ENCODE measurements at places on chromosomes 12 and 14. TPM values are rescaled to one million over a fixed set of nuclear protein-coding genes. Genes with fewer than 3 reads are reported as not detected.

DNA sequence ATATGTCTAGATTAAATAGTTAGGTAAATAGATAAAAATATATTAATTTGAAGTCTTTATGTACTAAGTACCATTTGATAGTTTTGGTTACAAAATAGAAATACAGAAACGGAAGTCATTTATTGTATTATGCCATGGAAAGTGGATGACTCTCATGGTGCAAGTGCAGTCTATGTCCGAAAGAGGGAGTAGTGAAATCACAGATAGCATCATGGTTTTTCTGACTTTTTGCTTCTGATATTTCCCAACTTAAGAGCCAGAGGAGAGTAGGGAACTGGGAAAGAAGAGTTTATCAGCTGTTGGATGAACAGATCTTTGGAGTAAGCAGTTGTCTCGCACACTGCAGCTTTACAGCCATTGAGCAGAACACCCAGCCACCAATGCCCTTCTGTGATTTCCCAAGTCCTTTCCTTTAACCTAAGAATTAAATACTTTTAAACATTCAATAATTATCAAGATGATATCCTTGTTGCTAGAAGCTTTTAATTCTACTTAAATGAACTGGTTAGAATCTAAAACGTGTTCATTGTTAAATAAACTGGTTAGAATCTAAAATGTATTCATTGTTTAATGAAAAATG lies 18.4 kb upstream of the SRGAP1 start:
- no peaks in the 10 kb centered on the region for H3K36me3 ChIP-seq
- H3K4me1 ChIP-seq = no peaks in the 10 kb centered on the region
- no peak overlapping the region for H3K4me3 ChIP-seq
- H3K27ac ChIP-seq = no peak overlapping the region
- H3K27me3 ChIP-seq = no peaks in the 10 kb centered on the region

Gene SLC25A47
- total RNA-seq = not detected

Gene PZP
- 0.59 TPM for total RNA-seq

GRCh38 chr12:47850153-47851084 lies 30.7 kb upstream of the HDAC7 start:
- no peak overlapping the region for H3K4me3 ChIP-seq
- no peaks in the 10 kb centered on the region for H3K36me3 ChIP-seq
- no peak overlapping the region for H3K27ac ChIP-seq
- H3K4me1 ChIP-seq = no peaks in the 10 kb centered on the region
- DNase-seq = no peak
- H3K27me3 ChIP-seq = no peaks in the 10 kb centered on the region

DNA sequence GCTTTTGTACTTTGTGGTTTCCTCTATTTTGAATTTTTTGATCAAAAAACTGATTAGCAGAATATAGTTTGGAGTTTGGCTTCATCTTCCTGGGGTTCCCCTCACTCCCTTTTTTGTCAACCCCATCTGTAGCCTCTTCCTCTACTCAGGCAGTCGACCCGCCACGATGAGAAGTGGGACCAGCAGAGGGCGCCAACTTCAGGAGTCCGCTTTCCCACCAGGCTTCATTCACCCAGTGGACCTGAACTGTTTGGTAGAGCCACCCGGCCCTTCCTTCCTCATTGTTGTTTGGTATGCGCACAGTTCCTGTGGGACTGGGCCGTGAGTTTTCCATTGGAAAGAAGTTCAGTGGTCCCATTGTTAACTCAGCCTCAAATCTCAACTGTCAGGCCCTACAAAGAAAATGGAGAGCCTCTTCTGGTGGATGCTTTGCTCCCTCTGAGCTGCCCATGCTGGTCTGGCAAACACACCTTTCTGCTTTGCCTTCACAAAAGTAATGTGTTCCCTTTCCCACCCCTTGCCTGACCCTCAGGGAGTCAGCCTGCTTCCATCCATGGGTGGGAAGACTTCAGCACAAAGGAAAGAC lies 21.7 kb downstream of the TMBIM6 start:
- no peaks in the 10 kb centered on the region for H3K27me3 ChIP-seq
- H3K27ac ChIP-seq = no peak overlapping the region
- H3K4me3 ChIP-seq = no peak overlapping the region
- peaks cover 5% of the 10 kb centered on the region for H3K4me1 ChIP-seq
- H3K36me3 ChIP-seq = peaks cover 35% of the 10 kb centered on the region

- H3K4me3 ChIP-seq = no peak overlapping the region
- peaks cover 12% of the 10 kb centered on the region for H3K36me3 ChIP-seq
- DNase-seq = no peak
- H3K27ac ChIP-seq = no peak overlapping the region
These were observed 20.4 kb downstream of the TMTC1 start for GRCh38 chr12:29763301-29763683.

DNA sequence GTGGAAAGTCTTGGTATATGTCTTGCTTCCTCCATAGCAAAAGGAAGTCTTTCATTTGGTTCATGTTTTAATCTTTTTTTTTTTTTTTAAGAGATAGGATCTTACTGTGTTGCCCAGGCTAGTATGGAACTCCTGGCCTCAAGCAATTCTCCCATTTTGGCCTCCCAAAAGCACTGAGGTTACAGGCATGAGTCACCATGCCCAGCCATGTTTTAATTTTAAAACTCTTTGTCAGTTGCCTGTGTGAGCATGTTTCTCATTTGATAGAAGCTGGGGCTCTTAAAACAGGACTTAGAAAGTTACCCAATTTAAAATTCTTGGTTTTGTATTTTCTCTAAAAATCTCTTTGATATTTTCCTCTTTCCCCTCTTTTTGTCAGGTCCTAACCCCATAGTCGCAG lies 45.0 kb upstream of the REP15 start:
- no peaks in the 10 kb centered on the region for H3K4me1 ChIP-seq
- peaks cover 25% of the 10 kb centered on the region for H3K36me3 ChIP-seq
- no peak overlapping the region for H3K4me3 ChIP-seq
- no peak overlapping the region for H3K27ac ChIP-seq
- no peak for DNase-seq

GRCh38 chr12:109218996-109219395 lies 90.1 kb downstream of the FOXN4 start:
- no peaks in the 10 kb centered on the region for H3K27me3 ChIP-seq
- no peak for DNase-seq
- no peak overlapping the region for H3K4me3 ChIP-seq
- peaks cover 100% of the 10 kb centered on the region for H3K36me3 ChIP-seq
- H3K4me1 ChIP-seq = no peaks in the 10 kb centered on the region

DNA sequence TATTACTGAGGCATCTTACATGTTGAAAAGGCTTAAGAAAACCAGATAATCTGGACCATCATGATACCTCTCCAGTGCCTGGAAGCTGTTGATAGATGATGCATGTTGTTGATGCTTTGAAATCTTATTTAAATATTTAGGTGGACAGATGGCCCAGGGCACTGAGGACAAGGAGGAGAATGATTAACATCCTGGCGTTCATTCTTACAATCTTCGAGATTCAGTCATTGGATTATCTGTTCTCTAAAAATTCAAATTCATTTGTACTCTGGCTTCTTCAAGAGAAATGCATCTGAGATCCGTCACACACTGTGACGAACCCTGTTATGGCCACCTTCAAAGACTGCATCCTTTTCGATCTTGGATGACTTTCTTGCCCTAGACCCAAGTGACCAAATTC lies 121.3 kb upstream of the IGF1 start:
- no peak overlapping the region for H3K27ac ChIP-seq
- H3K4me3 ChIP-seq = no peak overlapping the region
- no peaks in the 10 kb centered on the region for H3K36me3 ChIP-seq
- no peaks in the 10 kb centered on the region for H3K27me3 ChIP-seq
- no peaks in the 10 kb centered on the region for H3K4me1 ChIP-seq
- DNase-seq = no peak

Gene FERMT2
- 158 TPM for total RNA-seq

DNA sequence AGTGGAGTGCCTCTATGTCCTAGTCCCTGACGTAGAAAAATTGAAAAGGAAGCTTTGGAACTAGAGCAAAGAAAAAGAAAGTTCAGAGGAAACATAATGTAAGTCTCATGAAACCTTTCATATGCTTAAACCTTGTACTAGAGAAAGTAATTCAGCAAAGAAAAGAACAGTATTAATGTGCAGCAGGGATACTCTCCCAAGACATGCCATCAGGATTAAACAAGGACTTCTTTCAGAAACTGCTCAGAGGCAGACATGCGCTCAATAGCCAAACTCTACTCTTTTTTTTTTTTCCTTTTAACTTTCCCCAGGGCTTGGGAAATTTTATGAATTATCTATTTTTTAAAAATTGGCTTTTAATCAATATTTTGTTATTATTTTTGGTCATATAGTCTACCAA lies 7.1 kb upstream of the ASB8 start:
- no peaks in the 10 kb centered on the region for H3K36me3 ChIP-seq
- peaks cover 4% of the 10 kb centered on the region for H3K4me1 ChIP-seq
- no peaks in the 10 kb centered on the region for H3K27me3 ChIP-seq
- no peak for DNase-seq
- H3K27ac ChIP-seq = peak overlapping the region; percentile 29

DNA sequence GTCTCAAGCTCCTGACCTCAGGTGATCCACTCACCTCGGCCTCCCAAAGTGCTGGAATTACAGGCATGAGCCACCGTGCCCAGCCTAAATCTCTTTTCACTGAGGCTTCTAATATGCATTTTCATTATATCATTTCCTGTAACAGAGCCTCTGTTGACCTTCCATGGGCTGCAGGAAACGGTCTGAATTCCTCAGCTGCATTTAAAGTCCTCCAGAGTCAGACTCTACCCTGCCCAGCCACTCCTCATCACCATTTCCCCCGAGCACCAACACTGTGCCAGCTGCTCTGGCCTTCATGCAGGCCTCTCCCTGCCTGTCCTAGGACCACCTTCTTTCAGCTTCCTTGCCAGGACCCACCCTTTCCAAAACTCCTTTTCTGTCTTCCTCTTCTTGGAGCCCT lies 9.8 kb upstream of the NFKBIA start:
- H3K27ac ChIP-seq = no peak overlapping the region
- H3K36me3 ChIP-seq = no peaks in the 10 kb centered on the region
- H3K4me1 ChIP-seq = no peaks in the 10 kb centered on the region
- no peak for DNase-seq

DNA sequence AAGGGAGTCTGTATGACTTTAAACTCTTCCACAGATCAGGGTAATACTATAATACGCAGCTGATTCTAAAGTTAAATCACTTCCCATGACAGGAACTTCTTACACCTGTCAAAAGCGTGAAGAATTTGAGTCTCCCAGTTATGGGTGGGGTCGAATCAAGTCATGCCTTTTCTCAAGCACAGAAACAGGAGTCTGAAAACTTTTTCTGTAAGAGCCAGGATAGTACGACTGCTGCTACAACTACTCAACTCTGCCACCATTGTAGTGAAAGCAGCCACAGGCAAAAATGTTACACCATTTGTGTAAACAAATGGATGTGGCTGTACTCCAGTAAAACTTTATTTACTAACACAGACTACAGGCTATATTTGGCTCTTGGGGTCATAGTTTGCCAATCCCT lies 90.3 kb downstream of the DUSP6 start:
- H3K27ac ChIP-seq = no peak overlapping the region
- no peaks in the 10 kb centered on the region for H3K4me1 ChIP-seq
- no peak overlapping the region for H3K4me3 ChIP-seq

Gene OR4E2
- total RNA-seq = not detected
